Germinal center (tissue), 1 donor: ENCODE measurements at places on chromosomes 2 and 18.

GRCh38 chr2:127197475-127198385, 22.4 kb downstream of the CYP27C1 start:
- DNase-seq: no peak

DNA sequence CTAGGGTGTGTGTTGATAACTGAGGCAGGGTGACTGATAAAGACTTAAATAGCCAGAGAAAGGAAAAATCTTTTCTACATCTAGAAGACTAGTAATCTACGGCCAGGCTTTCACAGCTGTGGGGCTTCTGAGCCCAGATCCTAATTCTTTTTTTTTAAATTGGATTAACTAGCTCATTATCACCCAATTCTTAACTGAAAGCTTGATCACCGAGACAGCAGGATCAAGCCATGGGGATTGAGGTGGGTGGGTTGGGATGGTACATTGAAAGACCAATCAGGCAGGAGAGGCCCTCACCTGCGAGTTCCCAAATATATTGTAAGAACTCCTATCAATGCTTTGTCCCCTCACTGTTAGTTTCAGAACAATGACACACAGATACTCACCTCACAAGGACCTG, 20.0 kb upstream of the NFE2L2 start:
- no peak for DNase-seq

GRCh38 chr2:69742322-69742952, 503 bp downstream of the ANXA4 start:
- no peak for DNase-seq

DNA sequence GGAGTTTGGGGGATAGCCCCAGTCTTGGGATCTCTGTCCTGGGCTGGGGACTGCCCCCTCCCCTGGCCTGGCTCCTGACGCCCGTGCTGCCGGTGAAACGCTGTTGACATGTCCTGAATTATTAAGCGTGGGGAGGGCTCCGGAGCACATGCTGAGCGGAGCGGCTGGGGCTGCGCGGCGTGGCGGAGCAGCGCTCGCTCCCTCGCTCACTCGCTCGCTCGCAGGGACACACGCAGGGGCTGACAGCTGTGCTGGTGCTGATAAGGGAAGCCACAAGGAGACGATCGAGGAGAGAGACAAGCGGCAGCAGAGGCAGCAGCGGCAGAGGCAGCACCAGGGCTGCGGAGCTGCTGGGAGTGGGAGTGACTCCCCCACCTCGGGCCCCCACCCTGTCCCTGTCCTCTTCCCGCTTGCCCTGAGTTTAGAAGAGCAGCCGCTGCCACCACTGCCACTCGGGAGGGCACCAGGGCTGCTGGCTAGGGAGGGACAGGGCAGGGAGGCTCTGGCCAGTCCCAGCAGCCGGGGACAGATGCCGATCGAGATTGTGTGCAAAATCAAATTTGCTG, at the start of gene ASIC4:
Gene ASIC4, plus strand, starts transcription at position 287 of the 566 bp plus-strand sequence. Its CDS starts 243 bp downstream, at position 530.
- DNase-seq: no peak

DNA sequence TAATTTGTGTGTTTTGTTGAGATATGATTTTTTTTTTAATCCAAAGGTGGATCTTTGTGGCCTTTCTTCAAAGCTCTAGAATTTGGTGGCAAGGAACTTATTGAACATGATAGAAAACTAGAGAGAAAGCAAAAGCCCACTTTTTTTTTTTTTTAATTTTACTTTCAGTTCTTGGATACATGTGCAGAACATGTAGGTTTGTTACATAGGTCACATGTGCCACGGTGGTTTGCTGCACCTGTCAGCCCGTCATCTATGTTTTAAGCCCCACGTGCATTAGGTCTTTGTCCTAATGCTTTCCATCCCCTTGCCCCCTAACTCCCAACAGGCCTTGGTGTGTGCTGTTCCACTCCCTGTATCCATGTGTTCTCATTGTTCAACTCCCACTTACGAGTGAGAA, 135.9 kb downstream of the RHBDD1 start:
- no peak for DNase-seq

DNA sequence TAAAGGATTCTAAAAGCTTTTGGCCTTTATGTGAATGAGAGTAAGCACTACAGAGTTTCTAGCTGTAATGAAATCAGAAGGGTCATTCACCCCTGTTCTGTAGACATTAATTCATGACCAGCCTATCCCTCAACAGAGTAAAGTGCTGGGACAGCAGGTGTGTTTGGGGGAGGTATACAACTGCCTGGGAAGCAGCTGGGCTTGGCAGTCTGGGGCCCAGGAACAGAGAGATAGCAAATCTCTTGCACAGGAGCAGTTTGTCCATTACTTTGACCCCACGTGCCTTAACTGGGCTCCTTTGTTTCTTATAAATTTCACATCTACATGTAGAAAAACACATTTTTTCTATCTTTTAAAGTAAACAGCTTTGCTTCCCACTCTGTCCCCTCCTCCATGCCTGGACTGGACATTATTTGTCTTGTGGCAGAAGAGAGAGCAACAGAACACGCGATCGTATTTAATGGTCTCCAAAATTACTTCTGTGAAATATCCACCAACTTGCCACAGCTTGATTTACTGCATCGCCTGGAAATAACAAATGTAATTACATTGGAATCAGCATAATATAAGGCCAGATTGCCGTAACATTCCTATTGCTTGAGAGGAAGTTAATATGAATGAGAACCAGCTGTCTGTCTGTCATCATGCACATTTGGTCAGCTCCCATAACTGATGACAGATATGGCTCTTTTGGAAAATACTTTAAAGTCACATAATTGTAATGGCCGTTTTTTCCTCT, 263.8 kb downstream of the RBM43 start:
- DNase-seq: no peak

DNA sequence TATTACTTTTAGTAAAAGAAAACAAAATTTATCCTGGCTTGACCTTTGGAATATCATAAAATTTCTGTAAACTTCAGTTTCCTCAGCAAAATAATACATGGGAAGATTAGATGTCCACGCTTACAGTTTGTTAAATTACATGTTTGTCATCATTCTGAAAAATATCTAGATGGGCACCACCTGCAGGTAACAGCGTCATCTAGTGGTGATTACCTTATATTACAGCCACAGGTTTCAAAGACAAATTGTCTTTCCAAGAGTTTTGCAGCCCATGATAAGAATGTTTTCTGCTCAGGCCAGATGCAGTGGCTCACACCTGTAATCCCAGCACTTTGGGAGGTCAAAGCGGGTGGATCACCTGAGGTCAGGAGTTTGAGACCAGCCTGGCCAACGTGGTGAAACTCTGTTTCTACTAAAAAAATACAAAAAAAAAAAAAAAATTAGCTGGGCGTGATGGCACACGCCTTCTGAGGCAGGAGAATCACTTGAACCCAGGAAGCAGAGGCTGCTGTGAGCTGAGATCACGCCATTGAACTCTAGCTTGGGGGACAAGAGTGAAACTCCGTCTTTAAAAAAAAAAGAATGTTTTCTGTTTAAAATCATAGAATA, 96.3 kb upstream of the RASGRP3 start:
- DNase-seq: no peak
